ENCODE measurements at places on chromosomes 2 and 18.

DNA sequence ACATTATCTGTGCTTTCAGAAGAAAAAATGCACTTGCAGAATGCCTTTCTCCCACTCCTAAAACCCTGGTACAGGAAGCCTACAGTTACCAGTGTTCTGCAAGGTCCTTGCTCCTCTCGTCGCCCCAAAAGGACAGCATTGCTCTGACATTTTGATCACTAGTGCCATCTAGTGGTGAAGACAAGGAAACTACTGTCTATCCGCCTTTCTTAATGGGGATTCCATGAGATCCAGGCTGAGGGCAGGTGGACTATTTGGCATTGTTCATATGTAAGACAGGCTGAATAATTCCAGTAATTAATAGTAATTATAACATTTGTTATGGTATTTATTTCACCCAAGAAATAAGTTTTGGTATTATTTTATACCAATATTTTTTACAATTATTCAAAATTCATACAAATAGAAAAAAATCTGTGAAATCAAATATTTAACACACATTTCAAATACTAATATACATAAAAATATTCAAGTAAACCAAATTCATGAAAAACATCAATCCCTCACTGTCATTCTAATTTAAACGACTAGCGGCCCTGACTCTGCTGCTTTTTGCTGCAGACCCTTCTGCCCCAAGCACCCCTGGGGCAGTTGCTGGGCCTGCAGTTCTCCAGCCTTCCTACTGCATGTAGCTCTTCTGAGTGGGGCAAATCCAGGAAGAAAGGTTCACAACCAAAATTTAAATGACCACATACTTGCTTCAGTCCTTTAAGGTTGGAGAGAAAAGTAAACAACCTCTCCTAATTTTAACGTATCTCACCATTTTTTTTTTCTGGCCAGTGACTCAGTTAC is 19.0 kb downstream of the TPGS2 start:
- DNase-seq, result peak; percentile 81

DNA sequence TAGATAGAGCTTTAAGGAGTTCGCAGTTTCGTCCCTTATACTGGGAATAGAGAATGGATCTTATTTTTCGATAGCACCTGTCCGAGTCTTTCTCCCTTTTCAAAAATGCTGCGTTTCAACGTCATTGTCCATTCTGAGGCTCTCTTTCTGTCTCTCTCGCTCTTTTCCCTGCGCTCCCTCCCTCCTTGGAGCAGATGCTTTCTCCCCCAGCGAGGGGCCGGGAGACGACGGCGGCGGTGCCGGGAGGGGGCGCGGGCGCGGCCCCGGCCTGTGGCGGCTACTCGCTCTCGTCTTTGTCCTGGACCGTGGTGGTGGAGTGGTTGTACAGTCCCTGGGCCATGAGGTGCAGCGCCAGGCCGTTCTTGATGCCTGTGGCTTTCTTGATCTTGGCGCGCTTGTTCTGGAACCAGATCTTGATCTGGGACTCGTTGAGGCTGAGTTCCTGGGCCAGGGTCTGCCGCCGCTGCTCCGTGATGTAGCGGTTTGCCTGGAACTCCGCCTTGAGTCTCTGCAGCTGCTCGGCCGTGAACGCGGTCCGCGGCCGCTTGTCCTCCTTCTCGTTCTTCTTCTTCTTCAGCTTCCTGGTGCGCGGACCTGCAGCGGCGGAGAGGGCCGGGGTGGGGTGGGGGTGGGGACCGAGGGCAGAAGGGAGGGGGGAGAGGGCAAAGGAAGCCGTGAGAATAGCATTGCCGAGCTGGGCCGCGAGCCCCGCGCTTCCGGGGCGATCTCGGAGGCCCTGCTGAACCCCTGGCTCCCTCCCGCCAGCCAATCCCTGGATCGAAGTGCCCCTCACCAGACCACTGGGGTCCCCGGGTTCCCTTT is 4.6 kb downstream of the EN1 start:
- DNase-seq, result no peak

- no peak for DNase-seq
These were observed 110.4 kb downstream of the LRP1B start for GRCh38 chr2:142020368-142020767.

DNA sequence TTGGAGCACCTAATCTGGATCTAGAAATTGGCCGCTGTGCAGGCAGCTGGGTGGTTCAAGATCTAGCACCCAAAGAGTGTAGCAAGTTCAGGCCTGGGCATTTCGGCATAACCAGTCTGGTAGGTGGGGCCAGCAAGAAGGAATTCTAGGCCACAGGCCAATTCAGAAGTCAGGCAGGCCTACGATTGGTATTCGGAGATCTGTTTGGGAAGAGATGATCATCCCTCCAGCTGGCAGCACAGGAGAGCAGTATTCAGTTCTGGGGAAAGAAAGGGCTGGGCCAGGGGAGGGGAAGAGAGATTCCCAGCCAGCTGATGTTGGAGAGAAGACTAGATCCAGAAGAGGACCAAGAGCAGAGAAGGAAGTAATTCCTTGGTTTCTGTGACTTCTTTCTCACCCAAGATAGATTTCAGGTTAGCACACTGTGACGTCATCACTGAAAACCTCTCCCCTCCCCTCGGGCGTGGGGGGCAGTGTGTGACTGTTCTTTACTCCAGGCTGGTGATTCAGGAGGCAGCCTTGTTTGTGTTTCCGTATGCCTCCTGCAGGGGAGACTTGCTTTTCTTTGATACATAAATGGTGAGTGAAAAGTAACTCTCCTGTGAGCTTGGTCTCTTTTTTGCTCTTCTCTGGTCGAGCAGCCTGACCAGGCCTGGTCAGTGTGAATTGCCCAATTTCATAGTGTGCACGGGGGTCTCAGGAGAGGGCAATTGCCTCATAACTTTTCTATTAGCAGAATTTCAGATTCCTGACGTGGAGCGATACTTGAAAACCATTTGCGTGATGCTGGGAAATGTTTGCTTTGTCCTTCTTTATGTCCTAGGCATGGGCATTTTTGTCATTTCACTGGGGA is 61.1 kb downstream of the MEIS1 start:
- peak; percentile 91 for DNase-seq

GRCh38 chr2:240584486-240585031 is 2.0 kb upstream of the CAPN10 start:
- DNase-seq, result peak; percentile 47

- no peak for DNase-seq
These were observed 83.0 kb upstream of the ATG16L1 start for GRCh38 chr2:233168445-233168844.

DNA sequence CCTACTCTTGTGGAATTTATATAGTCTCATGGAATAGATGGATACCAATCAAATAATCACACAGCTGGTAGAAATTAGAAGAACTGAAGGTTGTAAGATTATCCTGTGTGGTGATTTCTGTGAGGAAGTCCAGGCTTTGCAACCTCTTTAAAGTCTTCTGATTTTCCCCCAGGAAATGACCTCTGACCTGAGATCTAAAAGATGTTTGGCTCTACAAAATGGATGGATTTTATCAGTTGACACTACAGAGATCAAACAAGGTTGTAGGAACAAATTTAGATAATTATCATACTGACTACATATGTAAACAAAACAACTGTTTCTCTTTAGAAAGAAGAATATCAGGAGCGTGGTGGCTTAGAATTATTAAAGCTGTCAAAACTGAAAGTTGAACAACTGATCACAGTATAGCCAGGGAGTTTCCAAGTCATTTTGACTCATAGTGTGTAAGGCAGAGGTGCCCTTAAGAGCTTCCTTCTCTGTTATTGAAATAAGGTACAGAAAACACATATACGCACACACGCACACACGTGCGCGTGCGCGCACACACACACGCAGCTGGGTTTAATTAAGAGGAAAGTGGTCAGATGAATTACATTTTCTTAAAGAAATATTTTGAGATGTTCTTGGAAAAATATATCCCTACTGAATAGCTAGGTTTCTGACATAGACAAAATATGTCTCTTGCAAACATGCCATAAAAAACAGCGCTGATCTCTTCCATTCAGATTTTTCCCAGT is 35.5 kb upstream of the PELI1 start:
- no peak for DNase-seq

GRCh38 chr2:47653902-47654789 is 128.8 kb upstream of the MSH6 start:
- peak; percentile 62 for DNase-seq

DNA sequence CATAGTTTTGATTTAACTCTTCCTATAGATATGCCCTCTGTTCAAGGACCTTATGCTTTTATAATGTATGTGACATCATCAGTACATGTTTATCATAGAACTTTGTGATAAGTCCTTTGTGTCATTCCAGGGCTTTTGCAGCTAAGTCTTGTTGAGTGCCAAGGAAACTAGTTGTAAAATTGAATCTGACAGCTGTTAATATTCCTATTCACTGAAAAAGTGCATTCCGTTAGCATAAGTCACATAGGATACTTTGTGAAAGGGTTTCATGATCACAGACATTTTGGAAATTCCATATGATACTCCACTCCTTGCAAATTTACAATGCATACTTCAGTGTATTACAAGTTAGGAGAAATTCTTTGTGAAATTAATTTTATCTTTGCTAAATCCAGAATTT is 503.4 kb downstream of the CCDC85A start:
- DNase-seq, result peak; percentile 54

DNA sequence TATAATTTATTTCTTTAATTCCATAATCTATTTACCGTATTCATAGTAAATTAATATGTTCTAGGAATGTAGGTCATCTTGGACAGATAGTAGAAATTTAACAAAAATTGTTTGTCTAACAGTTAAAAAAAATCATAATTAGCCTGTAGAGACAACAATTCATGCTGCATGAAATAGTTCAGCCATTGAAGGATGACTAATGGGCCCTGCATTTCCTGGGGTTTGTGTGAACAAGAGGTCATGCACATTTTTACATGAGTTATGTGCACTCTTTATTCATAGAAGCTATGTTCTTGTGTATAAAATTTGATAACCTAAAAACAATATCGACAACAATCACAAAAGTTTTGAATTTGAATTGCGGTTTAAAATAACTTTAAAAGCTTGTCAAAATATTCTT is 1663.6 kb downstream of the SUCLG1 start:
- DNase-seq, result peak; percentile 82

GRCh38 chr18:24014062-24014985 is at the start of gene TTC39C:
Gene TTC39C (plus strand): TSS chr18:24014754. CDS start chr18:24014872, 118 bp downstream.
- peak; percentile 73 for DNase-seq

DNA sequence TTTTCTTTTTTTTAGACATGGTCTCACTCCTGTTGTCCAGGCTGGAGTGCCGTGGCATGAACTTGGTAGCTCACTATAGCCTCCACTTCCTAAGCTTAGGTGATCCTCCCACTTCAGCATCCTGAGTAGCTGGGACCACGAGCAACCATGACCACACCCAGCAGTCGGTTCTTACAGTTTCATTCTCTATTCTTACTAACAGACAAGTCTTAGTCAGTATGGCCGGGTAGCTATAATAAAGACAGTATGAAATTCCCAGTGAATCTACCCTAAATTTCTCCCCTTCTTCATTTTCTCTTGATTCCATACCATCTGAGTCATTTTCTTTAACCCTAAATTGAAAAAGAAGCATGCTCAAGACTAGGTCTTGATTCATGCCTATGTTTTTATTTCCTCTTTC is 775.3 kb upstream of the NRXN1 start:
- no peak for DNase-seq

- DNase-seq, result no peak
These were observed 781 bp downstream of the FARP2 start for GRCh38 chr2:241356871-241357260.

- peak; percentile 24 for DNase-seq
These were observed 557.0 kb upstream of the CNTNAP5 start for GRCh38 chr2:123468071-123468470.

DNA sequence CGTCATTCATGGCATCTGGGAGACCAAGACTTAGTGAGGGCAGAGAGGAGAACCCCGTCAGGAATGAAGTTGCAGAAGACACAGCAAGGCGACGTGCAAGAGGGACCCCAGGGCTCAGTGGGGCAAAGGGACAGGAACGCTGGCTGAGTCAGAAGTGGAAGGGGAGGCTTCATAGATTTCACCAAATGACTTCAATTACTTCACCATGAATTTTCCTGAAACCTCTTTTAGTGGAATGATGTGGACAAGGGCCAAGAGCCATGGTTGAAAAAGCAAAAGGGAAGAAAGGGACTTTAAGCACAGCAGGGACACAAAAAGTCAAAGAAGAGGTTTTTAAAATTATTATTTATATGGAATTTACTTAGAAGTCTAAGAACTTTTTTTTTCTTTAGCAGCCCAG is 141.6 kb upstream of the PID1 start:
- DNase-seq, result no peak

- no peak for DNase-seq
These were observed 152.2 kb downstream of the INHBB start for GRCh38 chr2:120498121-120498520.

DNA sequence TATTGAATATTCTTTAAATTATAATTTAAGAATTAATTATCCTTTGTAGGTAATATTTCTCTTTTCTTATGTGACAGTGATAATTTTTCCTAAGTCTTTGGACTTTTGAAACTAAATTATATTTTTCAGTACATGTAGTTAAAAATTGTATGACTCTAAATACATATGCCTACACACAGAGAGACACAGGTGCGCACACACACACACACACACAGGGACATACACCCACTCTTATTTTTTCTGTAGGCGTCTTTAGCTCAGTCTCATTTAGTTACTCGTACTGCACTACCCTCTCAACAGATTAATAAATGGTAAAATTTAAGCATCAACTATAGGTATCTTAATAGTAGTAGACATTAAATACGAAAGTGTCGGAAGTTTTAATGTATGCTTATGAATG is 56.1 kb downstream of the ZNF236 start:
- no peak for DNase-seq

GRCh38 chr2:78861546-78861945 is 164.0 kb upstream of the REG3G start:
- DNase-seq, result peak; percentile 11

DNA sequence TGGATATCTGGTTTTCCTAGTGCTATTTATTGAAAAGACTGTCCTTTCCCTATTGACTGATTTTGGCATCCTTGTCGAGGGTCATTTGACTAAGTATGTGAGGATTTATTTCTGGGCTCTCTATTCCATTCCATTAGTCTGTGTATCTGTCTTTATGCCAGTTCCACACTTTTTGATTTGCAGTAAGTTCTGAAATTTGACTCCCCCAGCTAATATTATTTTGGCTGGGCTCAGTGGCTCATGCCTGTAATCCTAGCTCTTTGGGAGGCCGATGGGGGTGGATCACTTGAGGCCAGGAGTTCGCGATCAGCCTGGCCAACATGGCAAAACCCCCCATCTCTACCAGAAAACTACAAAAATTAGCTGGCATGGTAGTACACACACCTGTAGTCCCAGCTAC is 46.8 kb upstream of the GAREM2 start:
- no peak for DNase-seq

DNA sequence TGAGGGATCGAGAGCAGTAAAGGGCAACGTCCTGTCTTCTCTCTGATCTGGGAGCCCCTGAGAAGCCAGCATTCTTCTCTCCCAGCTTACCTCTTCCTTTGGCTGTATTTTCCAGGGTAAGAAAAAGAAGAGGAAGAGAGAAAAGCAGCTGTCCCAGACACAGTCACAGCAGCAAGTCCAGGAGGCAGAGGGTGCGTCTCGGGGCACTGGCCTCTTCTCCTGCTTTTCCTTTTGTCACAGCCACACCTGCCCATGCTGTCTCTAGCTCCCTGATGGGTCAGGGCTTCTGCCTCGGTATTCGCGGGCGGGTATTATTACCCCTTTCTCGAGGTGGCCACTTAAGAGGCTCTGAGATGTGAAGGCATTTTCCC is 20.3 kb downstream of the TGOLN2 start:
- DNase-seq, result no peak

Data from fibroblast of pulmonary artery (primary cell).